ENCODE measurements at places on chromosomes 2 and 18.
A peak's percentile ranks its signal among the peaks of the same experiment; 100 is the strongest.

DNA sequence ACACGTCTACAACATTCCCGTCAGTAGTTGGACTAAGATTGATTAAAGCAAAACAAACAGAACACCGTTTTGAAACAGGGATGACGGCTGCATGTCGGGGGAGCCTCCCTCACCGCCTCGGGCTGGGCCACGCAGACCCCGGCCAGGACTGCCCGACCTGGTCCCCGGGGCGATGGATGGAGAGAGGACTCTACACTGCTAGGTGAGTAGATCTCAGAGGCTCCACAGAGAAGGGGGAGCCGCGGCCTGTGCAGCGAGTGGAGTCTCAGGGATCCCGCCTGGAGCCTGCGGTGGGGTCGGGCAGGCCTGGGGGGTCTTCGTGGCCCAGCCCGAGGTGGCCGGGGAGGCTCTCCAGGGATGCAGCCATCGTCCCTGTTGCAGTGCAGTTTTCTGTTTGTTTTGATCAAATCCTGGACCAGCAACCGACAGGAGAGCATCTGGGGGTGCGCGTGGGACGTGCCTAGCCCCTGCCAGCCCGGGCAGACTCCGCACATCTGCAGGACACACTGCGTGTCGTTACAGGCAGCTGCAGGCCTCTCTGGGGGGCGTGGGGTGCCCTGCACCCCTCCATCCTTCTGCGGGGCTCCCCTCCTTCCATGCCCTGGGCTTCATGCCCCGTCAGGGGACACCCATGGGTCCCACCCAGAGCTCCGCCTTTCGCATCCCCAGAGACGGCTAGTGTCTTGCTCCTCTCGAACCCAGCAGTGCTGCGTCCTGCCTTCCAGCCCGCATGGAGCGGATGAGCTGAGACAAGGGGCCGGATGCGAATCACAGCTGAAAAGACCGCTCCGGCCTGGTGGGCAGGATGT, 143.6 kb downstream of the RTP5 start:
- H3K27me3 ChIP-seq: peaks cover 3% of the 10 kb centered on the region
- DNase-seq: no peak
- no peak overlapping the region for H3K4me3 ChIP-seq
- no peaks in the 10 kb centered on the region for H3K36me3 ChIP-seq
- no peaks in the 10 kb centered on the region for H3K4me1 ChIP-seq
- no peak overlapping the region for H3K27ac ChIP-seq

GRCh38 chr18:27030421-27030820, 154.7 kb downstream of the CHST9 start:
- H3K27me3 ChIP-seq: no peaks in the 10 kb centered on the region
- no peak overlapping the region for H3K27ac ChIP-seq
- H3K4me1 ChIP-seq: peaks cover 16% of the 10 kb centered on the region
- no peak overlapping the region for H3K4me3 ChIP-seq

- no peaks in the 10 kb centered on the region for H3K27me3 ChIP-seq
- no peak overlapping the region for H3K4me3 ChIP-seq
- DNase-seq: no peak
- no peak overlapping the region for H3K27ac ChIP-seq
Observed at GRCh38 chr2:220057391-220057790, 430.0 kb downstream of the SLC4A3 start.

DNA sequence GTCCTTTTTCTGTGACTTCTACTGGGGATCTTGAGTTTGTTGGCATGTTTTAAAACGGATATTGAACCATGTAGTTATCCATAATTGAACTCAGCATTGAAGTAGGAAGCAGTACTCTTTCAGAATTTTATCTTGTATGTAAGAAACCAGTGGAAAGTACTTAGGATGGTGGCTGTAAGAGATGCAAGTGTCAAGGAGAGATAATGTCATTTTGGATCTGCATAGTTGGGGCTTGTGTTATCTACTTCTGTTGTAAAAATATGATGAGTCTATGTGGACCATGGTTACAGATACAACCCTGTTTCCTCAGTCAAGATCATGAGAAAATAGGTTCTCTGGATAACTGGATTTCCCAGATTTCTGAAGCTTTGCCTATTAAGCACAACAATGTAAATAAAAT, 113.7 kb downstream of the NAB1 start:
- H3K36me3 ChIP-seq: no peaks in the 10 kb centered on the region
- H3K27me3 ChIP-seq: peaks cover under 1% of the 10 kb centered on the region
- no peak overlapping the region for H3K27ac ChIP-seq
- H3K4me1 ChIP-seq: no peaks in the 10 kb centered on the region

DNA sequence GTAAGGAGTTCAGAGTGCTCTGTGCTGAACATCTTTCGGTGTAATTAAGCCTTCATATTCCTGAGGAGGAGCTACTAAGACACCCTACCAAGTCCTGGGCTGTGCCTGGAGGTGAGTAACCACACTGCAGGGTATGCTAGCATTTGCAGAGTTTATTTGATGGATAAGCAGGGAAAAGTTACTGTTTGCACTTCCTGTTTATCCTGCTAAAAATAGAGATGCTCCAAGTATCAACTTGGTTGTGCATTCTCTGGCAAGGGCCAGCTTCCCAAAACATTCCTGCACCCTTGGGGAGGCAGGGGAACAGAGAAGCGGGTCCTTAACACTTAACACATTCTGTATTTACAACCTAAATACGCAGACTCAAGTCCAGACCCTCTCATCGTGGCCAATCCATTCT, 49.8 kb downstream of the PARD6G start:
- H3K36me3 ChIP-seq: no peaks in the 10 kb centered on the region
- H3K27me3 ChIP-seq: peaks cover 4% of the 10 kb centered on the region

DNA sequence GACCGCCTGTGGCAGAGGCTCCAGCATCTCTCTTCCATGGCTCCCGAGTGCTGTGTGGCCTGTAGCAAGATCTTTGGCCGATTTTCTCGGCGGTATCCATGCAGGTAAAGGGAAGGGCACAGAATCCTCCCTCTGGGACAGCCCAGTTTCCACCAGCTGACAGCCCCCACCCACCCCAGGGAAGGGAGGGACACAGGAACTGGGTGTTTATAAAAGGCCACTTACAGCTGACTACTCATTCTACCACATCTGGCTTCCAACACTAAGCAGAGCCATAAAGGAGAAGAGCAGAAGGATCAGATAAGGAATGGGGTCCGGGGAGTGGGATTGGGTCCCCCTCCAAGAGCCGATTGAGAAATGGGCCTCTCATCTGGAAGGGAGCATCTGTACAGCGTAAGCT, 20.2 kb downstream of the RUFY4 start:
- H3K36me3 ChIP-seq: no peaks in the 10 kb centered on the region
- no peaks in the 10 kb centered on the region for H3K4me1 ChIP-seq
- H3K27ac ChIP-seq: no peak overlapping the region
- H3K4me3 ChIP-seq: no peak overlapping the region
- peaks cover 12% of the 10 kb centered on the region for H3K27me3 ChIP-seq

GRCh38 chr2:234500394-234501006, 3.6 kb upstream of the ARL4C start:
- peak overlapping the region; percentile 54 for H3K27ac ChIP-seq
- H3K4me3 ChIP-seq: no peak overlapping the region
- peak; percentile 50 for DNase-seq
- no peaks in the 10 kb centered on the region for H3K36me3 ChIP-seq
- H3K27me3 ChIP-seq: peaks cover 5% of the 10 kb centered on the region

- H3K27me3 ChIP-seq: no peaks in the 10 kb centered on the region
- H3K4me3 ChIP-seq: no peak overlapping the region
- peaks cover 3% of the 10 kb centered on the region for H3K36me3 ChIP-seq
- no peak overlapping the region for H3K27ac ChIP-seq
Observed at GRCh38 chr18:31723639-31723989, 37.1 kb downstream of the SLC25A52 start.

- DNase-seq: no peak
- no peaks in the 10 kb centered on the region for H3K36me3 ChIP-seq
- no peaks in the 10 kb centered on the region for H3K27me3 ChIP-seq
- H3K4me3 ChIP-seq: no peak overlapping the region
Observed at GRCh38 chr2:138298120-138298814, 203.3 kb upstream of the SPOPL start.

DNA sequence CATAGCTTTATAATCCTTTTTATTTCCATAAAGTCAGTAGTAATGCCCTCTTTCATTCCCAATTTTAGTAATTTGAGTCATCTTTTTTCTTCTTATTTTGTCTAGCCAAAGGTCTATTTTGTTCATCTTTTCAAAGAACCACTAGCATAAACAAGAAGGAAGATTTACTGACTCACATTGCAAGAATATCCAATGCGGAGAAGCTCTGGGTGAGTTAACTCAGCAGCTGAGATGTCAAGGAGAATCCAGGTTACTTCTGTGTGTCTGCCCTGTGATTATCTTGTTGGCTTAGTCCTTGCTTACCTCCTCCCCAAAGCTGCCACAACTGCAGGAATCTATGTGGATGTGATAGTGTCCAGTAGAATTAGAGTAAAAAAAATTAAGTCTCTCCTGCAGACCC, 311.4 kb upstream of the NCKAP5 start:
- no peaks in the 10 kb centered on the region for H3K4me1 ChIP-seq
- DNase-seq: no peak
- H3K4me3 ChIP-seq: no peak overlapping the region
- H3K27ac ChIP-seq: no peak overlapping the region
- no peaks in the 10 kb centered on the region for H3K36me3 ChIP-seq

DNA sequence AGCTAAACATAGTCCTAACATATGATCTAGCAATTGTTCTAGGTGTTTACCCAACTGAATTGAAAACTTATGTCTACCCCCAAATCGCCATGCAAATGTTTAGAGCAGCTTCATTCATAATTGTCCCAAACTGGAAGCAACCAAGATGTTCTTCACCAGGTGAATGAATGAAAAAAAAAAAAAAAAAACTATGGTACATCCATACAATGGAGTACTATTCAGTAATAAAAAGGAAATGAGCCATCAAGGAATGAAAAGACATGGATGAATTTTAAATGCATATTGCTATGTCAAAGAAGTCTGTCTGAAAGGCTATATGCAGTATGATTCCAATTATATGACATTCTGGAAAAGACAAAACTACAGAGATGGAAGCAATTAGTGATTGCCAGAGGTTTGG, 98.6 kb upstream of the ITPRID2 start:
- H3K27ac ChIP-seq: no peak overlapping the region
- peaks cover 14% of the 10 kb centered on the region for H3K4me1 ChIP-seq
- no peak overlapping the region for H3K4me3 ChIP-seq
- no peaks in the 10 kb centered on the region for H3K27me3 ChIP-seq
- no peaks in the 10 kb centered on the region for H3K36me3 ChIP-seq

DNA sequence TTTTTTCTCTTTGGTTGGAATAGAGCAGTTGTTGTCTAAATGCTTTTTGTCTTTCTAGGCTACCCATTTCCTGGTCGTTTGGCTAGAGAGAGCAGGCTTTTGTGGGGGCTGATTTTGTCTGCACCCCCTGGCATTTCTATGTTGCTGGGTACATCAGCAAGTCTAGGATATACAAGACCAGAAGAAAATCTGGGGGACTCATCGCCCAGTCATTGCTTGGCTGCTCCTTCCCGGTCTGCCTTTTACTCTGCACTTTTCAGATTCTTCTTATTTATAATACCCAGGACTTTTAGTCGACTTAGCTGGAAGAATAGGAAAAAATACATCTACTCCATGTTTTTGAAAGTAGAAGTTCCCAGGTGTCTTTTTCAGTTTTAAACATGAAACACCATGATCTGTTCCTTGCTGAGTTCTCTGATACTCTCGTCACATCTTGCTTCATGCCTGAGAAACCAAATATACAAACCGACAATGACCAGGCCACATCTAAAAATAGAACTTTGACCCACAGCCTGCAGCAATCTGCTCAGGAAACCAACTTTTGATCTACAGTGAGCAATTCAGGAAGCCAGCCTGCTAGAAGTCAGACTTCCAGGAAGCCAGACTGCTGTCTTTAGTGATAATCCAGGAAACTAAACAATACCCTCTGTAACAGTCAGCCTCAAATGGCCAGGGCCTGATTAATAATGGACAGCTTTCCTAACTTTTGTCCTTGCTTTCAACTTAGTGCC, 163.8 kb upstream of the MEX3C start:
- no peak overlapping the region for H3K4me3 ChIP-seq
- H3K27me3 ChIP-seq: no peaks in the 10 kb centered on the region
- H3K4me1 ChIP-seq: peaks cover 16% of the 10 kb centered on the region
- peak overlapping the region; percentile 89 for H3K27ac ChIP-seq

GRCh38 chr2:128630974-128631697, 312.5 kb upstream of the HS6ST1 start:
- no peaks in the 10 kb centered on the region for H3K36me3 ChIP-seq
- H3K4me3 ChIP-seq: no peak overlapping the region
- peaks cover 4% of the 10 kb centered on the region for H3K27me3 ChIP-seq
- H3K4me1 ChIP-seq: no peaks in the 10 kb centered on the region

DNA sequence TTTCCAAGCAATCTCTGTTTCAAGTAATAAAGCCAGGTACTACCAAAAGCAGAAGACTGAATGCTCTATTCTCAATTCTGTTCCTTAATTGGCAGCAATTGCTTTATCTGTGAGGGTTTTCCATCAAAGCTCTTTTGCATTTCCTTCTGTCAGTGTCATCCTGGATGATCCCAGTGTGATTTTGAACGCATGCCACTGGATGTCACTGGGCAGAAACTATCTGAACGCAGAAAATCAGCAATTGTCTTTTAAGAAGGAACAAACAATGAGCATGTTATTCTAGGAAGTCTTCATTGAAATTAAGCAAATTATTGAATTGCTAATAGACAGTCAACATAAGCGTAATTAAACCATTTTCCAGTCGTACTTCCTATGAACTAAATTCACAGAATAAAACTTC, 259.0 kb upstream of the REG3G start:
- H3K4me1 ChIP-seq: no peaks in the 10 kb centered on the region
- peaks cover 4% of the 10 kb centered on the region for H3K36me3 ChIP-seq
- H3K27me3 ChIP-seq: peaks cover 1% of the 10 kb centered on the region
- no peak overlapping the region for H3K4me3 ChIP-seq

DNA sequence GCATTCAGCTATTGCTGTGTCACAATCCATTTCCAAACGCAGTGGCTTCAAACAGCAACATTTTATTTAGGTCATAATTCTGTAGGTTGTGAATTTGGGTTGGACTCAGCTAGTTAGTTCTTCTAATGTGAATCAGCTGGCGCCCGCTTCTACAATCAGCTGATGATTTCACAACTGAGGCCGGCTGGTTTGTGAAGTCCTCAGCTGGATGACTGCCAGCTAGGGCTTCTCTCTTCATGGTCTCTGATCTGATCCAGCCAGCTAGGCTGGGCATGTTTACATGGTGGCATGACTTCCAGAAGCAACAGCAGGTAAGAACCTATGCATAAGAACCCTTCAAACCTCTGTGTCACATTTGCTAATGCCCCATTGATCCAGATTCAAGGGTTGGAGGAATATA, 172.0 kb downstream of the SLC4A10 start:
- peaks cover 1% of the 10 kb centered on the region for H3K27me3 ChIP-seq
- H3K4me1 ChIP-seq: peaks cover 3% of the 10 kb centered on the region
- no peak overlapping the region for H3K4me3 ChIP-seq
- DNase-seq: no peak

DNA sequence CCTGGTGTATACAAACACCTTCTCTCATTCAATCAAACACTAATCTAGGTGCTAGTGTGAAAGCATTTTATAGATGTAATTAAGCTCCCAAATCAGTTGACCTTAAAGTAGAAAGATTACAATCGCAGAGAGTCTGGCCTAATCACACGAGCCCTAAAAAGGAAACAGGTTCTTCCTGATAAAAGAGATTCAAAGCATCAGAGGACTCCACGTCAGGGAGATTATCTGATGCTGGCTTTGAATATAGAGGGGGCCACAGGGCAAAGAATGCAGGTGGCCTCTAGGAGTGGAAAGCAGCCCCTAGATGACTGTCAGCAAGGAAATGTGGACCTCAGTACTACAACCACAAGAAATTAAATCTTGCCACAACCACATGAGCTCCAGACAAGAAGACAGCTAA, 28.2 kb upstream of the ZC3H15 start:
- DNase-seq: no peak
- no peak overlapping the region for H3K4me3 ChIP-seq
- H3K27me3 ChIP-seq: peaks cover 2% of the 10 kb centered on the region
- H3K27ac ChIP-seq: no peak overlapping the region
- no peaks in the 10 kb centered on the region for H3K4me1 ChIP-seq
